ENCODE measurements at places on chromosomes 4 and X. TPM values are rescaled to one million over a fixed set of nuclear protein-coding genes. Genes with fewer than 3 reads are reported as not detected.

The TRAPPC2 gene
- 43.7 TPM for total RNA-seq

The F8A2 gene
- not detected for total RNA-seq

The TREX2 gene
- 0.27 TPM for total RNA-seq

The ITIH6 gene
- 0.11 TPM for total RNA-seq

The SPANXC gene
- total RNA-seq, result not detected

The SFRP2 gene
- total RNA-seq, result 103 TPM

The MAGEA2B gene
- not detected for total RNA-seq

The MAGEA6 gene
- not detected for total RNA-seq

The ATOH1 gene
- not detected for total RNA-seq

The DUSP21 gene
- not detected for total RNA-seq

The ADGRL3 gene
- 134 TPM for total RNA-seq

The YY2 gene
- 3.2 TPM for total RNA-seq

The SPANXD gene
- not detected for total RNA-seq

The C4orf50 gene
- total RNA-seq, result 2.0 TPM

The NDST3 gene
- total RNA-seq, result 8.2 TPM

The ATP1B4 gene
- total RNA-seq, result 19.1 TPM

The PLS3 gene
- 90.3 TPM for total RNA-seq

The MAGED4B gene
- total RNA-seq, result 18.4 TPM

The PDGFC gene
- total RNA-seq, result 29.5 TPM

The SORCS2 gene
- total RNA-seq, result 59.2 TPM

The GABRE gene
- total RNA-seq, result 89.1 TPM

The EDNRA gene
- 47.0 TPM for total RNA-seq

The MAGEA9B gene
- total RNA-seq, result not detected

The POLA1 gene
- total RNA-seq, result 30.6 TPM

The WDR13 gene
- 83.1 TPM for total RNA-seq

The KLHL13 gene
- total RNA-seq, result 36.2 TPM

The CD99 gene
- 77.2 TPM for total RNA-seq

The FAM53A gene
- 4.1 TPM for total RNA-seq

The GABRG1 gene
- total RNA-seq, result 4.1 TPM

The CENPVL2 gene
- total RNA-seq, result 0.71 TPM

The CLCN5 gene
- total RNA-seq, result 20.7 TPM

The LONRF3 gene
- total RNA-seq, result 5.0 TPM

The C1QTNF7 gene
- total RNA-seq, result 14.6 TPM

The RBM46 gene
- not detected for total RNA-seq

The XAGE1A gene
- not detected for total RNA-seq

The EPHA5 gene
- 34.1 TPM for total RNA-seq

The SMIM10L2A gene
- total RNA-seq, result 6.0 TPM

The CXXC4 gene
- total RNA-seq, result 60.7 TPM

The CYP2U1 gene
- total RNA-seq, result 13.5 TPM

The JAKMIP1 gene
- 4.6 TPM for total RNA-seq

The OTC gene
- not detected for total RNA-seq

The PLRG1 gene
- 78.3 TPM for total RNA-seq

The AKAP4 gene
- not detected for total RNA-seq

The MAGEB16 gene
- total RNA-seq, result not detected

All from camera-type eye (tissue), 1 donor.